ENCODE measurements at places on chromosomes 13 and 19.

- no peak for DNase-seq
Observed at GRCh38 chr13:22703601-22704209, 477.1 kb upstream of the SGCG start.

DNA sequence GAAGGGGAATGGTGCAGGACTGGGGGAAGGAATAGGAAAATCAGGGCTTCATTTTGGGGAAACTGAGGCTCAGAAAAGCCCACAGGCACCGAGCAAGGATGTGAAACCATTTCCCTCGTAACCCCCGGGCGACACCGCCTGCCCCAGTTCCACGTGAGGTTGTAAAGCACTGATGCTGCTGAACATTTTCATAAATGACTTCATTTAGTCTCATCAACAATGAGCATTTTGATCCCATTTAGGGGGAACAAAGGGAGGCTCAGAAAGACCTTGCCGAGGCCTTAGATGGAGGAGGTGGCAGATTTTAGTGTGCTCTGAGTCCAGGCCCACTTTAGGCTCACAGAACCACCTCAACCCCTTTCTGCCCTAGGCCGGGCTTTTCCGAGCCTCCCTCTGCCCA is 20.5 kb upstream of the FBXO27 start:
- no peak for DNase-seq

GRCh38 chr13:55432814-55433213 is 1707.9 kb upstream of the PRR20A start:
- DNase-seq = no peak

GRCh38 chr19:57075801-57076492 is 43.8 kb upstream of the USP29 start:
- DNase-seq = no peak

GRCh38 chr19:36093146-36093662 is 17.7 kb upstream of the OVOL3 start:
- no peak for DNase-seq
